Cardiac septum (tissue), 1 donor: ENCODE measurements at places on chromosomes 7 and 10. TPM values are rescaled to one million over a fixed set of nuclear protein-coding genes. Genes with fewer than 3 reads are reported as not detected.
A peak's percentile ranks its signal among the peaks of the same experiment; 100 is the strongest.

DNA sequence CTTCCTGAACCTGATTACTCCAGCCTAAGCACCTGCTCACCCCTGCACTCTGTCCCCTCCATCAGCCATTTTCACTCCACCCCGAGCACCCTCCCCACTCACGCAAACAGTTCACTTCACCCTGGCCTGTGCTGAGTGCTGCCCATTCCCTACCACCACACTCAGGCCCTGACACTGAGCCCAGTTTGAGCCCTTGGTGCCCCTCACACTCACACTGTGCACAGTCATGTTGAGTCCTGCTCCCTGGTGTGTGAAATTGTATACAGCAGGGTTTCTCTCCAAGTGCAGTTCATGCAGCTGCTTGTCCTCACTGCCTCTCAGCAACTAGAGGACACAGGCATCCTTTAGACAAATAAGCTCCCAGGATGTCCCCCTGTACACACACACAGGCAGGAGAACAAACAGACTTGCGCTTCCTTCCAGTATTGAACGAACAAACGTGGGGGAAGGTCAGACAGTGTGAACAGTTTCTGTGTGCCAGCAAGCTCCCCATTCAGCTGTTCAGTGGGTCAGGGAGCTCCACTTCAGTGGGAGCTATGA, 6.8 kb downstream of the MYO1G start:
- peak; percentile 36 for DNase-seq

- no peak for DNase-seq
These were observed 6.2 kb upstream of the ITGB1 start for GRCh38 chr10:32964270-32964669.

- no peak for DNase-seq
These were observed 551.3 kb upstream of the STEAP1 start for GRCh38 chr7:89602984-89603383.

DNA sequence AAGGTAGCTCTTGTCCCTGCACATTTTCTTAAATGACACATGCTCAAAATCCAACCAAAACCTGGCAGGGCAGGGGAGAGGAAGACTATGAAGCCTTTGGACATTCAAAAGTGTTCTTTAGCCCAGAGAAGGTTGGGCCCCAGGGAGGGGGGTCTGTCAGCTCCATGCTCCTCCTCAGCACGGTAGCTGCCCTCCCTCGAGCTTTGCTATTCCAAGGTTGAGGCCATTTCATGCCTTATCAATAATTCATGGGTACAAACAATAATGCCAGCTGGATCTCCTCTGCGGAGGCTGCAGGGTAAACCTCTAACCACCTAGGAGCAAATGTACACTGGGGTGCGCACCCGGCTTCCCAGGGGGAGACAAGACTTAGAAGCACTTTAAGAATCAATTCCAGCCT, 61.5 kb downstream of the SLIT1 start:
- DNase-seq: peak; percentile 35

DNA sequence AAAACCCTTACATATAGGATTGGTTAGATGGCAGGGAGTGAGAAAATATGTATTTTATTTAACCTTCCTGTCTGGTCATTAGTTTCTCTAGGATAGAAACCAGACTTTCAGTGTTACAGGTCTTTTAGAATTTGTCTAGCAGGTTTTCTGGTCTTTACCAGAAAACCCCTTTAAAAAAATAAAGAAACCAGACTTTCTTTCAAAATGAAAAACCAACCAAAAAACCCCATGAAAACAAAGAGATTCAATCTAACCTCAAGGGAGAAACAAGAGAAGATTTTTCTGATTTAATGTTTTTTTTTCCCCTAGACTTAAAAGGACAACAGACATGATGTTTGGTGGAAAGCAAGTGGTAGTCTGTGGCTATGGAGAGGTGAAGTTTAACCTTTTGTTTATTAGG, 28.7 kb upstream of the STRIP2 start:
- no peak for DNase-seq

DNA sequence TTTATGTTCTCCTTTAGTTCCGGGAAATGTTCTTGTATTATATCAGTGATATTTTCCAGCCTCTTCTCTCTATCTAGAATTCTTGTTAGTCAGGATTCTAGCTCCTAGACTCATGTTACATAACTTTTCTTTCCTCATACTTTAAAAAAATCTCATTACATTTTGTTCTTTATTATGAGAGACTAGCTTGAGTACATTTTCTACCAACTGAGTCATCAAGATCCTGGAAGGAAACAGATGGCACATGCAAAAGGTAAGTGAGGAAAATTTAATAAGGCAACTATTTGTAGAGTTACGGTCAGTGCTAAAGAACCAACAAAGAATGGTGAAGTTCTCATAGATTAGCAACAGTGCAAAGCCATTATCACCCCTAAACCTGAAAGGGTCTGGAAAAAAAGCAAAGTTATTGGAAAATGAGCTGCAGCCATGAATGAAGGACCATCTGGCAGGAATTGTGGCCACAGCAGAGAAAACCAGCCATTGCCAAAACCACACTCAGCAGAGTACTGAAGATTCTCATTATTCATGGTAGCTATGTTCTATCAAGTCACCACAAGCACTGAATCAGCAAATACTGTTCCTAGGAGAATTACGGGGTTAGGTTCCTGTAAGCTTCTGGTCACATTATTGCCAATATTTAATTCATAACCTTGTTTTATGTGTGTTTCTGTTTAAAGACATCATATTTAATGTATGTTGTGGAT, 98.3 kb upstream of the C7orf33 start:
- peak; percentile 1 for DNase-seq

PFKP gene
- total RNA-seq: 215 TPM

PALD1 gene
- total RNA-seq: 5.3 TPM

TIMM23 gene
- total RNA-seq: 65.7 TPM

DNA sequence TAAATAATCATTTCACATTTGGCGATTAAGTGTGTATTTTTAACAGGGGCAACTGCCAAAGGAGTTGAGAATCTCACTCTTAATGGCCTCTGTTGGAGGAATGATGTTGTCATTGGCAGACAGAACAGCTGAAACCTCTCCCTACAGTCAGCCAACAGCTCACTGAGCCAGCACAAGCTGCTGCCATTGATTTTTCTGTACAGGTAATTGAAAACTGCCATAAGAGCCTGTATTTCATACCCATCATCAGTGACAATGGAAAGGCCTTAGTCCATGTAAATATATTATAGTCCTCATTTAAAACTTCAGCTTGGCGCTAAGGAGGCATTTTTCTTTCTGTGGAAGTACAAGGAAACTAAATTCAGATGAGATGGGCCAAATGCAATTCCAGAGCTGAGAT, 28.1 kb upstream of the PTN start:
- no peak for DNase-seq

DNA sequence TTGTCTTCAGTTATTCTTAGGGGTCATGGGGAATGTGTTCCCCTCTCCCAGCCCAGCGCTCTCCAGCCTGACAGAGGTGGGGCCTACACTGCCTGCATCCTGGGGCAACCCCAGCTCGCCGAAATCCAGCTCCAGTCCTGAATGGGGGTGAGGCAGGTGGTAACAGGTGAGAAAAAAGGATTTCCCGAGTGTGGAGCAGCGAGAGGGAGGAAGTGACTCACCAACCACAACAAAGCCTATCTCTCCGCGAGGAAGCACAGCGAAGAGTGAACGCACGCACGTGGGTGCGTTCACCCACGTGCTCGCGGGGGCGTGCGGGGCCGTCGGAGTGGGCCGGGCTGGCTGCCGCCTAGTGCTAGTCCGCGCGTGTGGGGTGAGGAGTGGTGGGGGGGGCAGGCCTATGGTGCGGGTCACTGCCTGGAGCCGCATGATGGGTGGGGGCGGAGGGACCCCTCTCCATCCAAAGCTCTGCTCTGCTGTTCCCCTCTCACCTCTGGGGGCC, 855 bp upstream of the PALD1 start:
- DNase-seq: no peak

DNA sequence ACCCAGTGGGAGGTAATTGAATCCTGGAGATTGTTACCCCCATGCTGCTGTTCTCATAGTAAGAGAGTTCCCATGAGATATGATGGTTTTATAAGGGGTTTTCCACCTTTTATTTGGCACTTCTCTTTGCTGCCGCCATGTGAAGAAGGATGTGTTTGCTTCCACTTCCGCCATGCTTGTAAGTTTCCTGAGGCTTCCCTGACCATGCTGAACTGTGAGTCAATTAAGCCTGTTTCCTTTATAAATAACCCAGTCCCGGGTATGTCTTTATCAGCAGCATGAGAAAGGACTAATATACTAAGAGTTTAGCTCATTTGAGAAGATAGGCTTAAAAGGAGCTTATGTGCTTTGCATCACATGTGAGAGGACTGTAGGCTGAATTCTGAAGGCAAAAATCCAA, 29.3 kb downstream of the TMEM248 start:
- DNase-seq: no peak

CPN1 gene
- not detected for total RNA-seq

WDR37 gene
- 28.1 TPM for total RNA-seq

DNA sequence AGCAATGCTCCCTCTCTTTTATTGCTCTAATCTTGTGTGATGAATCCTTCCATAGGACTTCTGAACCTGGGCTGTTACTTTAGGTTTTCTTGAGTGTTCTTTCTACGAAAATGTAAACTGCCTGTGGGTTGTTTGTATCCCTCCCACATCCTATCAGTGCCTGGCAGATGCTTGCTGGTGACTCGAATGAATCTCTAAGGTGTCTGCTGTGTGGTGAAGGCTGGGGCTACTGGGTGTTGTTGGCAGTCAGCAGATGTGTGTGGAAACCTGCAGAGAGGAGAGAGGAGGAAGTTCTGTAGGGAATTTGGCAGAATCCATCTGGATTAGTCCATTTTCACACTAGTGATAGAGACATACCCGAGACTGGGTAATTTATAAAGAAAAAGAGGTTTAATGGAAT, 639.4 kb downstream of the CALN1 start:
- DNase-seq: no peak

DNA sequence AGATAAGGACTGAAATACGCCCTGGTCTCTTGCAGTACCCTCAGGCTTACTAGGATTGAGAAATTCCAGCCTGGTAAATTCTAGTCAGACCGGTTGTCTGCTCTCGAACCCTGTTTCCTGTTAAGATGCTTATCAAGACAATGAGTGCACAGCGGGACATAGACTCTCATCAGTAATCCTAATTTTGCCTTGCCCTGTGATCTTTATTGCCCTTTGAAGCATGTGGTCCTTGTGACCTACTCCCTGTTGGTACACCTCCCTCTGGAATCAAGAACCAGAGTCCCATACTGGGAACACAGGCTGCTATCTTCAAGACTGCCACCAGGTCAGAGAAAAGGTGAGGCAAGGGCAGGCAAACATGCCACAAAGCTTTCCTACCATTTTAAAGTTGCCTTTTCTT, 7.2 kb downstream of the C10orf53 start:
- DNase-seq: no peak

SPDYE1 gene
- 0.13 TPM for total RNA-seq

GRCh38 chr10:95221124-95221523, 27.1 kb downstream of the ACSM6 start:
- no peak for DNase-seq

GFRA1 gene
- 0.59 TPM for total RNA-seq

DNA sequence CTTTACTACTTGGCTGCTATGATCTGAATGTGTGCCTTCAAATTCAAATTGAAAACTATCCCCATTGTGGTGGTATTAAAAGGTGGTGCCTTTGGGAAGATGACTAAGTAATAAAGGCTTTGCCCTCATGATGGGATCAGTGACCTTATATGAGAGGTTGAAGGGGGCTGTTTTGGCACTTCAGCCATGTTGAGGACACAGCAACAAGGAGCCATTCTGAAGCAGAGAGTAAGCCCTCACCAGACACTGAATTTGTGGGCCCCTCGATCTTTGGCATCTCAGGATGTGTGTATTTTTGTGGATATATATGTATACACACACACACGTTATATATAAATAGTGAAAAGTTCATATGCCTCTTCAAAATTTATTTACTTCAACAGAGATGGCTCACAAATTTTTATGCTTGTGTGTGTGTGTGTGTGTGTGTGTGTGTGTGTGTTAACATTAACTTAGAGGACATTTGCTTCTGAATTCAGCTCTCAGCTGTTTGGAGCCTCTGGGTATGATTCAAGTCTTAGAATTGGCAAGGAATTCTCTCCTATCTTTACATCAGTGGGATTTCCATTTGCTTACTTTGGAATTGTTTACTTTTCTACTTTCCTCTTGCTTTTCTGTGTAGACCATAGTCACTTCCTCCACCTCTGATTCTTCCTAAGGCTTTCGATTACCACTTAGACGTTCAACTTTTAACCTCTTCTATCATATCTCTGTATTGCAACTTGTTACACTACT, 66.6 kb downstream of the MAGI2 start:
- no peak for DNase-seq

LSM8 gene
- total RNA-seq: 15.6 TPM

DNA sequence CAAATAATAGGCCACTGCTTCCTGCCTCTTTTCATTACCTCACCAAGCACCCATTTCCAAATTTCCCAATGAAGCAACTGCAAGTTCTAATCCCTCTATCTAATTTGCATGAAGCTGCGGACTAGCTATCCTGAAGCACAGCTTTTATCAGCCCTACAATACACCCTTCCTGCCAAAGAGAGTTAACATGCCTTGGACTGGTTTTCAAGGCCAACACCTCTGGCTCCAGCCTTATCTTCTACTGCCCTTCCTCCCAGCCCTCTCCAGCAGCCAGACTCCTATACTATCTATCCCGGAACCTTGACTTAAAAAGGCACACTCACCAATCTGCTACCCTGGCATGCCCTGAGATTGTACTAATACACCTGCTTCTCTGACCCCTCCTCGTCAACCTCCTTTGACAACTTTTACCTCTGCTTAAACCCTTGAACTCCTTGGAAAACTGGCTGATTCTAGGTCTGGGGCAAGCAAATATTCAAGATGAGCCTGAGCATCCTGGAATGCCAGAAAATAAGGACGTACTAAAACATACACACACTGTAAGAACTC, 73.4 kb downstream of the SGMS1 start:
- no peak for DNase-seq

GRCh38 chr7:45579391-45579801, 5.2 kb downstream of the ADCY1 start:
- DNase-seq: peak; percentile 59

NXPH1 gene
- total RNA-seq: not detected

ZNF655 gene
- total RNA-seq: 42.1 TPM

SLC37A3 gene
- 13.2 TPM for total RNA-seq

FOXP2 gene
- 1.9 TPM for total RNA-seq

SHH gene
- total RNA-seq: not detected

PRKG1 gene
- total RNA-seq: 35.6 TPM

- no peak for DNase-seq
These were observed 112.2 kb upstream of the HGF start for GRCh38 chr7:81882086-81882485.

DNA sequence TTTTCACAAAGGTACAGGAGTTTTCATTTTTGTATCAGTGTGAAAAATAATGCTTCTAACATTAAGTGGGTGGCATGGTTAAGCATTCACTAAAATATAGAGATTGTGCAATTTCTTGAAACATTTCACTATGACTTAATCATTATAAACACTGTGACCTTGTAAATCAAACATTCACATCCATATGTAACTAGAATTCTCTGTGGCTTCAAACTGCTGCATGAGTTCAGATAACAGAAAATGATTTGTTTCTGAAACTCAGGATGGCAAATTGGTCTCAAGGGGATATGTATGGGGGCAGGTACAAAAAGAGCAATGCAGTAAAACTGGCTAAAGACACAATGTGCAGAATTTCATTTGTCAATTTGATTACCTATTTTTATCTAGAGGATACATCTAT, 3.8 kb downstream of the FAM133B start:
- no peak for DNase-seq
